ENCODE measurements at places on chromosomes 5 and 9.

- no peak for DNase-seq
Observed at GRCh38 chr9:107465467-107466451, 23.8 kb downstream of the KLF4 start.

DNA sequence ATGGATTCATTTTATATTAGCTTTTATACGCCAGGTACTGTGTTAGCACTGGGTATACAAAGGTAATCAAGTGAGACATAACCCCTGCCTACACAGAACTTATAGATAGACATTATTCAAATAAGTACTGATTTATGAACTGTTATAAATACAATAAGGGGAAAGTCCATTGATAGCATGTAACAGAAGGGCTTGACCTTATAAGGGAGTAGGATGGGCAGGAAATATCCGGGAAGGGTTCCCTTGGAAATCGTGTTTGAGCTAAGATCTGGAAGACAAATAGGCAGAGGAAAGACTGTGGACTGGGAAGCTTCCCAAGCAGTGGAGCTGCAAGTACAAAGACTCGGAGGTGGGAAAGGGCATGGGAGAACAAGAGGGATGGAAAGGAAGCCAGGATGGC is 111.5 kb downstream of the WDR41 start:
- no peak for DNase-seq

DNA sequence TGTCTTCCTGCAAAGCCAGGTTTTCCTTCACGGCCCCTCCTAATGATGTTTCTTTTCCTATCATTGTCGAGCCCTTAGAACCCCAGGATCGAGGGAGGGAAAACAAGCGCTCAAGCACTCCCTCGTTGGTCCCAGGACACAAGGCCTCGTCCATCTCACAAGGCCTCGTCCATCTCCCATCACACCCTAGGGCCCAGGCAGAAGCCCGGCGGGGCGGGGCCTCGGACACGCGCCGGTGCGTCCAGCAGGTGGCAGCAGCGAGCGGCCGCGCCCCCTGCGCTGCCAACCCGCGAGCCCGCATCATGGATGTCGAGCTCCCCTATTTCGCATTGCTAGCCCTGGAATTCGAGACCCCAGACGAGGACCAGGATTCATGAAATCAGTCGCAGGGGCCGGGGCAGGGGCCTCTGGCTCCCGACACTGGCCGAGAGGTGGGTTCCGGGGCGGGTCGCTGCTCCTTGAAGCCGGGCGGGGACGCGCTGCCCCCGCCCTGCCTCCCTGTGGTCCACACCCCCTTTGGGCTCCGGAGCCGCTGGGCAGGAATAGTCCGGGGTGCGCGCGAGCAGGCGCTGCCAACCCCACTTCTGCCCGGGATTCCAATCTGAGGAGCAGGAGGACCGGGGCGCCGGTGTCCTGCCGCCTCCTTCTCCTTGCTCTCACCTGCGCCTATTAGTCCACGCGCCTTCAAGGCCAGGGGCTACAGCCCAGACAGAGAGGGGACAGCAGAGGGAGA is at the start of gene ABLIM3:
Gene ABLIM3, plus strand, starts transcription at position 270 of the 733 bp plus-strand sequence. CDS start 603 bp downstream, outside the sequence.
- peak; percentile 66 for DNase-seq

- no peak for DNase-seq
Observed at GRCh38 chr5:122352331-122352730, 40.3 kb downstream of the SNCAIP start.

DNA sequence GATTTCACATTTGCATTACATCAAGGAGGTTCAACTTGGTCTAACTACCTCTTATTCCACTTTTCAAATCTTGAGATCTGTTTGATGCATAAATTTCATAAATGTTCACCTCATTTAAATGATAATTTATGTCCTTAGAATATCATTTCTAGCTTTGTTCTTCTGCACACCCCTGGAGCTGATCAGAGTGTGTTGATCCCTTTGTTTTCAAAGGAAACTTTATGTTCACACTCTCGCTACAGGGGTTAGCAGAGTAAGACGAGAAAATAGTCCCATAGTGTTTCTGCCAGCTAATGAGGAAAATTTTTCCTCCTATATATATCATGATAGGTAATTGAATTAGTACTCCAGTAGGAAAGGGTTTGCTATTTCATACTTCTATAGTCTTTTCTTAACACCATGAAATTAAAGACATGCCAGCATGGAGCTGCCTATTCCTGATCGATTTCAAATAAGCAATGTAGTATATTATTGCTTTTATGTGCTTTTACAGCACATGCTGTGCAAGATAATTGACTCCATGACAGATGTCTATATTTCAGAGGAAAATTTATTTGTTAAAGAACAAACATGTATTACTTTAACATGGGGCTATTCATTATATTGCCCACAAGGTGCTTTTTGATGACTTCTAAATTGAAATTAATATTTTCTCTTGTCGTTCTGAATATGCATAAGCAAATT is 4.8 kb upstream of the PAM start:
- DNase-seq, result no peak

DNA sequence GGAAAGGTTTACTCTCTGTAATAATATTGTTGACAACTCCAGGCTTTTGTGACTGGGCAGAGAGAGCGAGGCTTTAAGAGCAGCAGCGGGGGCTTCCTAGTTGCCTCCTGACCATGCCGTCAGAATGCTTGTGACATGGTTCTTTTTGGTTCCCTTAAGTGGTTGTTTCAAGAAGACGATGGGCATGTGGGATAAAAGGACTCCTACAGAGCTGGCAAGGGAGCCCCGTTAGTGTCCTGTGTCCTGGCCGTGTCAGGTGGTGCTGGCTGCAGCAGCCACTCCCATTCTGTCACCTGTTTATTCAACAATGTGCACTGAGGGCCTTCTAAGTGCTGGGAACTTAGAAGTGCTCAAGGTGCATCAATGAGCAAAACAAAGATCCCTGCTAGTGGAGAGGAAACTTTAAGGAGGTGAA is 19.7 kb downstream of the LCP2 start:
- DNase-seq, result no peak

GRCh38 chr9:27792971-27793689 is 219.8 kb upstream of the C9orf72 start:
- no peak for DNase-seq

- no peak for DNase-seq
Observed at GRCh38 chr9:90926936-90927335, 125.3 kb downstream of the SYK start.

- no peak for DNase-seq
Observed at GRCh38 chr9:127088724-127089615, 33.5 kb downstream of the ANGPTL2 start.

GRCh38 chr9:121592265-121592664 is 59.2 kb upstream of the DAB2IP start:
- no peak for DNase-seq

- no peak for DNase-seq
Observed at GRCh38 chr5:180739271-180739670, 587 bp downstream of the OR2Y1 start.

DNA sequence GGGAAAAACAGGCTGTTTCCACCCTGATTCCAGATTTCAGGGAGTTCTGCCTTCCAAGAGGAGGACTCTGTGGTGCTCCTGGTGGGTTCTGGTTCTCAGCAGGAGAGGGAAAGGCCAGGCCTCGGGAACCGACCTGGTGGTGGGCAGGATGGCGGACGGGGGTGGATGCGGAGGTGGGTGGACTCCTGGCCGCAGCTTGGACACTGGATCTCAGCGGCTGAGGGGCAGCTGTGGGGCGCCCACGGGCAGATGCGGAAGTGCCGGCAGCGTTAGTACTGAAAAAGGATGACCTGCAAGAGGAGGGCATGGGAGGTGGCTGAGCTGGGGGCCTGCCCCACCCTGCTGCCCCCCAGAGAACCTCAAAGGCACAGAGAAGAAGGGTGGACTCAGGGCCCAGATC is 24.3 kb downstream of the LHX6 start:
- DNase-seq, result no peak

GRCh38 chr5:43622074-43622473 is 19.1 kb downstream of the NNT start:
- no peak for DNase-seq

- DNase-seq, result no peak
Observed at GRCh38 chr9:95504053-95504963, 12.5 kb downstream of the PTCH1 start.

DNA sequence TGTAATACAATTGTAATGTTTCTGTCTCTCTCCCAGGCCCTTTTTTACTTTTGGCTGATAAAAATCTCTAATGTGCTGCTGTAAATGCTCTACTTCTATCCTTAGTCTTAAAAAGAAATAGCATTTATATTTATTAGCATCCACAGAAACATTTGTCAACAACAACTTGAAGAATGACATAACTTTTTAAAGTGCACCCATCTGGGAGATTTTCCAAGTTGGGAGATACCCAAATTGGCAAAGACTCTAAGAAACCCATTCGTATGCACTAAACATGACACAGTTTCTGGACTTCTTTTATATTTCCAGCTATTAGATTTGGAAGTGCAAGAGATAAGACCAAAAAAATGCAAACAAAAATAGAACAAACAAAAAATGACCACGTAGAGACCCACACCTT is 2287.4 kb upstream of the WWC1 start:
- DNase-seq, result no peak

DNA sequence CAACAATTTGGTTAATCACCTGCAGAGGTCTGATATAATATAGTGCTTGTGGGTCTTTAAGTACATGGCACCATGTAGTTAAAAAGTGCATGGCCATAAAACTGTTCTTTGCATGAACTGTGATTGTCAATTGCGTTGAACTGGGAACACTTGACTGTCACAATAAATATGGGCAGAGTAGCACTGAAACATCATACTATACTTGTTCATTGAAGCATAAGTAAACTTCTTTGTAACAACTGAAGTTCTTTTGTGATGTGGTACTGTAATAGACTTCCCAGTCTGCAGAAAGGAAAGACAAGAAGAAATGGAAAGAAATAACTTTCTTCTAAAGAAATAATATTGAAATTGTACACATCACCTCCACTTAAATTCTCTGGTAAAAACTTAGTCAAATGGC is 9.8 kb upstream of the NTRK2 start:
- no peak for DNase-seq

- DNase-seq, result no peak
Observed at GRCh38 chr5:1507014-1507375, 16.8 kb downstream of the LPCAT1 start.

- no peak for DNase-seq
Observed at GRCh38 chr5:97136475-97136874, 5.9 kb downstream of the LIX1 start.

GRCh38 chr9:133428617-133429101 is 6.5 kb downstream of the ADAMTS13 start:
- no peak for DNase-seq

- no peak for DNase-seq
Observed at GRCh38 chr5:93360436-93361088, 220.5 kb downstream of the NR2F1-AS1 start.

DNA sequence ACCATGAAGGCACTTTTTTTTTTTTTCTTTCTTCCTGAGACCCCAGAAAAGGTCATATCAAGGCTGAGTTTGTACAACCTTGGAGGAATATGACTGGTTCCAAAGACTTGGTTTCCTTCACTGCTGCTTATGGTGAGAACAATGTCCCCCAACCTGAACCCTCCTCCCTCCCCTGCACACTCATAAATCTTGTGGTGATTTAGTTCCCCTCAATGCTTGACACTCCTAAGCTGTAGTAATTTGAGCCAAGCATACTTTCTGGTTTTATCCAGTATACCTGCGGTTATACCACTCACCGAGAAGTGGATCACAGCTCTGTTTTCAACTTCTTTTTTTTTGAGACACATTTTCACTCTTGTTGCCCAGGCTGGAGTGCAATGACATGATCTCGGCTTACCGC is 149.9 kb upstream of the KLF4 start:
- DNase-seq, result no peak

GRCh38 chr5:72955143-72955767 is 586 bp upstream of the FCHO2 start:
- DNase-seq, result no peak

DNA sequence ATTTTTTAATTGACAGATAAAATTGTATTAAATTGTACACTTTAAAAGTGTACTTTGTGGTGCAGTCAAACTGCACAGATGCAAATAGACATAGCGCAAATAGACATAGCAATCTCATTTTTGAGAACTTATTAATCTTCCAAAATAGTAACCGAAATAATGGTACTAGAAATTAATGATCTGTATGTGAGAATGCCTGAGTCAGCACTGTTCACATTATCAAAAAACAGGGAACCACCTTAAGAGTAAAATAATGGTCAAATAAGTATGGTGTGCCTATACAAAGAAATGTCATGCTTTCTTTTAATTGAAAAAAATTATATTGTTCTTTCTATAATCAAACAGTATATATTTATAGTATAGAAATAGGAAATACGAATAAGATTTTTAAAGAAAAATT is 461.9 kb downstream of the EFNA5 start:
- DNase-seq, result no peak

- DNase-seq, result no peak
Observed at GRCh38 chr5:141485321-141486055, 658 bp downstream of the PCDHGC4 start.

- DNase-seq, result no peak
Observed at GRCh38 chr5:37668524-37669047, 171.3 kb downstream of the GDNF start.

DNA sequence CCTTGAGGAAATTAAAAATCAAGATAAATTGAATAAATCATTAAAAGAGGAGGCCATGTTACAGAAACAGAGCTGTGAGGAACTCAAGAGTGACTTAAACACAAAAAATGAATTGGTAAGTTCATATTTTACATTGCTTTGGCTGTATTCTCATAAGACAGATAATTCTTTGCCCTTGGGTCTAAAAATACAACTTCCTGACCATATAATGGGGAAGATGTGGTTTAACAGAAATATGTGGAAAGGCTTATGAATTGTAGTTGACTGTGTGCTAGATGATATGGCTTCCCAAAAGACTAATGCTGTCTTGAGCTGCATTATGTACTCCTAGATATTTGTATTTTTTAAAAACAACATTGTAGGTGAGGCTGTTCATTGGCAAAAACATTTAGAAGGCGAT is 33.1 kb downstream of the CNTRL start:
- no peak for DNase-seq

GRCh38 chr9:111795557-111795839 is 761 bp upstream of the SHOC1 start:
- no peak for DNase-seq

- DNase-seq, result no peak
Observed at GRCh38 chr9:125749951-125750626, 2.9 kb downstream of the PBX3 start.

GRCh38 chr9:91532325-91532724 is 108.7 kb upstream of the NFIL3 start:
- DNase-seq, result no peak

GRCh38 chr5:119792161-119792799 is 162.9 kb downstream of the FAM170A start:
- no peak for DNase-seq

DNA sequence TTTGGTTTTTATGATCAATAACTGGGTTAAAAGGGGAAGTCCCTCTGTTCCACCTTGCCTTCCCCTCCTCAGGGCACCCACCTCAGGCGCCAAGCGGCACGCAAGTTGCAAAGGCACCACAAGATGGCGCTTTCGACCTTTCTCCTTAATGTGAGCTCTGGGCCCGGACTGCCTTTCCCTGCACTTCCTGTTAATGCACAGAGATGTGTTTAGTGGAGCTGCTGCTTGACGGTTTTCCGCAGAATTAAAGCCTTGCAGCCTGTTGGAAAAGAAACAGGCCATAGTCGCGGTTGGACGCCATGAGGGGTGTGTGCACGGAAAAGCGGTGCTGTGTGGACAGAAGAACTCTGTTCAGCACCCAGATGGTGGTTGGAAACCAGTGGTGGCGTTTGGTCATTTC is 17.9 kb downstream of the CXCL14 start:
- peak; percentile 69 for DNase-seq

GRCh38 chr9:133256686-133257091 is 18.3 kb downstream of the ABO start:
- DNase-seq, result no peak

GRCh38 chr5:38445374-38446028 is 110.9 kb downstream of the LIFR start:
- DNase-seq, result no peak

GRCh38 chr9:89542401-89543021 is 44.6 kb upstream of the SEMA4D start:
- no peak for DNase-seq

All from stimulated activated CD4-positive, alpha-beta T cell treated with anti-CD3 and anti-CD28 coated beads, Interleukin-4, amount 100 ng/mL, for 24 hours (primary cell).